ENCODE measurements at places on chromosomes 3 and 15. TPM values are rescaled to one million over a fixed set of nuclear protein-coding genes. Genes with fewer than 3 reads are reported as not detected.

DNA sequence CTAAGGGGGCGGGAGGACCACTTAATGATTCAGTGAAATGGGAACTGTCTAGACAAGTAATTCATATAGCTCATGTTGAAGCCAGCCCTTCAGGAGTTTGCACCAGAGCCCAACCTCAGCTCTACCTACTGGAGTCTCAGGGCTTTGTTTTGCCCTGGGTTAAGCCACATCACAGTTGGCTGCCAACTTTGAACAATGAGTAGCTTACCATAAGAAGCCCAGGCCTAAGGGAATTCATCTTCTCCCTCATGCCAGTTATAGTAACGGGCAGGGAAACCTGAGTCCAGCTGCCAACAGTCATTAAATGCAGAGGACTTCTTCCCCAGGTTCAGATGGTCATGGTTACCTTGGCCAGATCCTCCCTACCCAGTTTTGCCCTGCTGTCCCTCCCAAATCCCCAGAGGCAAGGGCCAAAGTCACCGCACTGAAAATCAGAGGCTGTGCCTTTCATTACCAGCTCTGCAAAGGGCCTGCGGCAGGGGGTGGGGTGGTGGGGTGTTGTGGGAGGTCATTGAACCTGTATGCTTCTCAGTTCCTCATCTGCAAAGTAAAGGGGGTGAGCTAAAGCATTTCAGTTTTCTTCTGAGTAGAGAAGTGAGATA lies 302.2 kb upstream of the NR2E3 start:
- no peaks in the 10 kb centered on the region for H3K36me3 ChIP-seq
- H3K4me1 ChIP-seq = no peaks in the 10 kb centered on the region
- H3K27me3 ChIP-seq = no peaks in the 10 kb centered on the region
- no peak for DNase-seq
- no peak overlapping the region for H3K4me3 ChIP-seq
- no peak overlapping the region for H3K27ac ChIP-seq

DNA sequence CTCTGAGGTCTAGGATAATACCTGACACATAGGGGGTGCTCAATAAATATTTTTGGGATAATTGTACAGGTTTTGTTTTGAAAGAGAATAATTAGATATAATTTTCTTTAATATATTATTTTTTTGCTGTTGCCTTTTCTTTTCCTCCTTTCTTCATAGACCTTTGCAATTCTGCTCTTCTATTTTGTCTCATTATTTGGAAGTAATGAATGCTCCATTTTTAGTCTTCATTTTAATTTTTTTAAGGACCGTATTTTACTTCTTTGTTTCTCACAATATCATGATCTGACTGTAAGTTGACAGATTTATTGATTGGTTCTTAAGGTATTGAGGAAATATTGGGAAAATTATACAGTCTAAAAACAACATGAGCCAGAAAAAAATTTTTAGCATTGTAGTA lies 150.5 kb upstream of the TMC3 start:
- no peak overlapping the region for H3K4me3 ChIP-seq
- H3K4me1 ChIP-seq = no peaks in the 10 kb centered on the region
- H3K36me3 ChIP-seq = no peaks in the 10 kb centered on the region
- H3K27ac ChIP-seq = no peak overlapping the region

- H3K4me3 ChIP-seq = no peak overlapping the region
- DNase-seq = peak; percentile 43
- no peaks in the 10 kb centered on the region for H3K36me3 ChIP-seq
- no peaks in the 10 kb centered on the region for H3K27me3 ChIP-seq
- H3K4me1 ChIP-seq = peaks cover 26% of the 10 kb centered on the region
- H3K27ac ChIP-seq = no peak overlapping the region
These were observed 74.8 kb downstream of the RPN1 start for GRCh38 chr3:128575777-128576176.

DNA sequence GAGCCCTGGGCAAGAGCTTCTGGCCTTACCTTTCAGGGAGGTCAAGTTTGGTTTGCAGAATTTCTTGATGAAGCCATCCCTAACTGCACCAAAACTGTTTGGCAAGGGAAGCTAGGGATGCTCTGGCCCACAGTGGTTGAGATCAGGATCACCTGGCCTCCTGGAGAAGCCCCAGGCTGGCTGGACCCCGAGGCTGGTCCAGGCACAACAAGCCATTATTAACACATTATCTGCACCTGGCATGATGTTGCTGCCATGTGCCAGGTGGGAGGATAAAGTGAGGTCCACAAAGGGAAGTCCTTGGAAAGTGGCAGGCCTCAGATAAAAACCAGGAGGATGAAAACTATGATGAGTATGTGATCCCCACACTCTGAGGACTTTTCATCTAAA lies 35.9 kb upstream of the DUSP7 start:
- H3K36me3 ChIP-seq = no peaks in the 10 kb centered on the region
- no peak overlapping the region for H3K27ac ChIP-seq
- H3K4me3 ChIP-seq = no peak overlapping the region
- H3K27me3 ChIP-seq = no peaks in the 10 kb centered on the region
- DNase-seq = no peak

DNA sequence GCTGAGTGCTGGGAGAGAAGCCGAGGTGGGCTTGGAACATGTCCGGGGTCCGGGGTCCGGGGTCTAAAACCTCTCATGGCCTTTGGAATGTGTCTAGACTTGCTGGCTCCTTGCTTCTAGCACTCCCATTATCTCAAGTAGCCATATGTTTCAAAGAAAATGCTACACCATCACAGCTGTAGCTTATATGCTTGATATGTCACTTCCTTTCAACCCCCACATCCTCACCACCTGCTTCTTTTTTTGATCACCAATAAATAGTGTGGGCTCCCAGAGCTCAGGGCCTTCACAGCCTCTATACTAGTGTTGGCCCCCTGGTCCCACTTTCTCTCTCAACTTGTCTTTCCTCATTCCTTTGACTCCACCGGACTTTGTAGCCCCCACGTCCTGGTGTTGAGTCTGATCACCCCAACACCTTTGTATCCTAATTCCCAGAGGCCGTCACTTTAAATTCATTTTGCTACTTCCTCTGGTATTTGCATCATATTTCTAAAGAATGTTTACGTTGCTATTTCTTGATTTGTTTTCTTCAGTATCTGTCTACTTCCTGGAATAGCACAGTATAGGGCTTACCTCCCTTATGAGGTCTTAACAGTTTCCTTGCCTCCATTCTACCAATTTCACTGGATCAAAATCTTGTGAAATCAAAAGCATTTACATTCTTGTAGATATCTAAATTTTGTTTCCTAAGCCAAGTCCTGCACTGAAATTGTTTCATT lies 71.9 kb upstream of the CHRNB4 start:
- no peak overlapping the region for H3K4me3 ChIP-seq
- no peaks in the 10 kb centered on the region for H3K36me3 ChIP-seq
- H3K27ac ChIP-seq = no peak overlapping the region
- no peak for DNase-seq

DNA sequence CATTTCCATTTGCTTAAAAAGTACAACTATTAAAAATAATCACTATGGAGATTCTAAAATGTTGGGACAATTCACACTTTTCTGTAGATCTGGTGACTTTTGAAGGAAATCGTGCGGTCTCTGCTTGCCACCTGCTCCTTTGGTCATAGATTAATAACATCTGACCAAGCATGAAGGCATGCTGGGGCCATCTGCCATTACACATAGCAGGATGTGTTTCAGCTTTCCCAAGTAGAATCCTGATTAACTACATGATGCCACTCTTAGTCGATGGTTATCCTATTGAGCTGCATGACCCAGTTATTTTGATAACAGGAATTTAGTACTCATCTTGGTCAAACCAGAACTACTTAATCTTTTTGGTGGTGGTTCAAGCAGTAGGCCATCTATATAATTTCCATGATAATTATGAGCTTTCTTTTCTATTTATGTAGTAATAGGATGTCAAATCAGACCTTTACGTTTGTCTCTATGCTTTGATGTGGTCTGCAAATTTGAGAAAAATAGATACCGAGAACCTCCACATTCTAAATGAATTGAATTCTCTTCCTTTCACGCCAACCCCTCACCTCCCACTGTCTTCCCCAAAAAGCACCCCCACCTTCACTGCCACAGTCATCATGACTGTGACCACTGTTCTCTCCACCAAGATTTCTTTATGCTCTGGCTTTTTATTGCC lies 158.1 kb downstream of the DIPK2A start:
- DNase-seq = no peak
- H3K27ac ChIP-seq = no peak overlapping the region
- no peak overlapping the region for H3K4me3 ChIP-seq
- H3K36me3 ChIP-seq = no peaks in the 10 kb centered on the region

DNA sequence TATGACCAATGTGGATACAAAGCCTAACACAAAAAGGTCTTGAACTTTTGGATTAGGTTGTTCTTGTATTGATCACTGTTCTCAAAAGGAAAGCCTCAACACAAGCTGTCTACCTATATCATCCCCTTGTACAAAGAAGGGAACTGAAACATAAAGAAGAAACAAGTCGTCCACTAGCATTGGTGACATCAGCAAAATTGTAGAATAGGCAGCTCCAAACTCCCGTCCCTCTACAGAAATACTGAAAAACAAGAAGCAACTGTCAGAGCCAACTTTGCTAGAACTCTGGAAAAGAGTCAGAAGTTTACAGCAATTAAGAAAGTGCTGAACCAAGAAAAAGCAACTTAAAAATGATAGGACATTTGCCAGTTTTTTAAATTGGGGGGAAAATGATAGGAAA lies 7.5 kb upstream of the NR1I2 start:
- no peaks in the 10 kb centered on the region for H3K27me3 ChIP-seq
- no peaks in the 10 kb centered on the region for H3K36me3 ChIP-seq
- no peak overlapping the region for H3K4me3 ChIP-seq

- no peak overlapping the region for H3K4me3 ChIP-seq
- no peak overlapping the region for H3K27ac ChIP-seq
- H3K27me3 ChIP-seq = no peaks in the 10 kb centered on the region
- peak; percentile 40 for DNase-seq
- no peaks in the 10 kb centered on the region for H3K4me1 ChIP-seq
These were observed 140.6 kb upstream of the TMCO5A start for GRCh38 chr15:37793851-37794250.

GRCh38 chr3:57826245-57826951 lies 70.3 kb downstream of the SLMAP start:
- no peak for DNase-seq
- H3K4me1 ChIP-seq = peaks cover 9% of the 10 kb centered on the region
- no peak overlapping the region for H3K27ac ChIP-seq
- no peaks in the 10 kb centered on the region for H3K27me3 ChIP-seq

- peak; percentile 42 for DNase-seq
- H3K27ac ChIP-seq = no peak overlapping the region
- no peak overlapping the region for H3K4me3 ChIP-seq
- no peaks in the 10 kb centered on the region for H3K27me3 ChIP-seq
- H3K4me1 ChIP-seq = peaks cover 9% of the 10 kb centered on the region
These were observed 30.5 kb downstream of the PLXND1 start for GRCh38 chr3:129575997-129576384.

GRCh38 chr15:73925848-73926218 lies 429 bp upstream of the LOXL1 start:
- H3K4me1 ChIP-seq = peaks cover 61% of the 10 kb centered on the region
- no peak for DNase-seq
- H3K36me3 ChIP-seq = no peaks in the 10 kb centered on the region
- peak overlapping the region; percentile 69 for H3K4me3 ChIP-seq

DNA sequence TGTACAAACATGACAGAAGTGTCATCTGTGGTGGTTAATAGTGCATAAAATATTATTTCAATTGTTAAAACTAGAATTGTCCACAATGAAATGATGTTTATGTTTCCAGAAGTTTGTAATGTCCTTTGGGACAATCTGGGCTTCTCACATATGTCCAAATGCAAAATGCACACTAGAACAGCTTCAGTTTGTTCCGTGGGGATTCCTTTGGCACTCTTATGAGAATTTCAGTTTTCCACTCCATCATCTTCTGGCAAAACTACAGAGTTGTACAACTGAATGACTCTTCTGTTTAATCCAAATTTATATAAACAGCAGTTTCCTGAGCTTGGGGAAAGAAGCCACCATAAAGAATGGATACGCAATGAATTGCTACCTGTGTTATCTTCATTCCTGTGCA lies 2.0 kb upstream of the OR5H6 start:
- H3K4me1 ChIP-seq = no peaks in the 10 kb centered on the region
- no peak overlapping the region for H3K27ac ChIP-seq
- DNase-seq = no peak
- no peaks in the 10 kb centered on the region for H3K36me3 ChIP-seq

DNA sequence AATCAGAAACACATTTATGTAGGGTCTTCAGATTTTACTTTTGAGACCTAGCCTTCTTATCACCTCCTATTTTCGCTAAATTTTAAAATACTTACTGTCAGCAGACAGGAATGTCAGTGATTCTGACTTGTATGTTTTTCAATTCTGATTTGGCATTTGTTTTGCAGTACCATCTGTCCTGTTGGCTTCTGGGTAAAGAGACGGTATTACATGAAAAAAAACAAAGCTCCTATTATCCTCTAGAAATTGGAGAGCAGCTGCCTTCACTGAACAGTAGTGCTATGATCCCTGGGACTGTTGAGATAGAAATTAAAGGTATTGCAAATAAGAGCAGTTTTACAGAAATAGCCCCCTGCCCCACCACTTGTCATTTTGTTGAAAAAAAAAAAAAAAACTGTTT lies 8.4 kb downstream of the ARMC8 start:
- no peak for DNase-seq
- no peaks in the 10 kb centered on the region for H3K4me1 ChIP-seq
- H3K27me3 ChIP-seq = no peaks in the 10 kb centered on the region

DNA sequence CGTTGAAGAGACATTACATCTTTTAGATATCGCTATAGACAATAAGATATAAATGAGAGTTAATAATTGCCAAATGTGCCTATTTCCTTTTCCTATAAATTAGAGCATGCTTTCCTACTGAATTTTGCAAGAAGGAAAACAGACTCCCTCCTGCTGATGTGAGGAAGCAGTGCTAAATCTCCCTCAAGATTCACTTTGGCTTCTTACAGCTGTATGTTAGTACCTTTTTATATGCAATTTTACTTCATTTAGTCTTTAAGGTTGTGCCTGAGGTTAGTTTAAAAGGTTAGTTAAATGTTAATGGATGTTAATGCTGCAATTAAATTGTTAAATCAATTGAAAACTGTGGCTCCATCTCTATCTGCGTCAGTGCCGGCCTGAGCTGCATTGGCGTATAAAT lies 728.8 kb downstream of the NR2F2 start:
- no peak overlapping the region for H3K27ac ChIP-seq
- H3K36me3 ChIP-seq = no peaks in the 10 kb centered on the region
- DNase-seq = no peak

The IMPG2 gene
- 0.03 TPM for total RNA-seq

The IL5RA gene
- not detected for total RNA-seq

The TRH gene
- total RNA-seq = 0.19 TPM

The RETNLB gene
- total RNA-seq = not detected

The NANOGP8 gene
- 1.5 TPM for total RNA-seq

The PRSS50 gene
- total RNA-seq = 1.9 TPM

The OR4M2 gene
- not detected for total RNA-seq

The LRRC15 gene
- total RNA-seq = not detected

The TMIE gene
- not detected for total RNA-seq

The BFSP2 gene
- total RNA-seq = not detected

The ACSBG1 gene
- 0.11 TPM for total RNA-seq

The RARB gene
- total RNA-seq = 1.4 TPM

The MESP1 gene
- not detected for total RNA-seq

The LNP1 gene
- 17.9 TPM for total RNA-seq

The CIDEC gene
- not detected for total RNA-seq

The KLF15 gene
- total RNA-seq = 7.2 TPM

The SEMA5B gene
- 10.1 TPM for total RNA-seq

Measured in neural progenitor cell (in vitro differentiated cells).